Mammary epithelial cell (primary cell): ENCODE measurements at places on chromosomes 6 and 20.

DNA sequence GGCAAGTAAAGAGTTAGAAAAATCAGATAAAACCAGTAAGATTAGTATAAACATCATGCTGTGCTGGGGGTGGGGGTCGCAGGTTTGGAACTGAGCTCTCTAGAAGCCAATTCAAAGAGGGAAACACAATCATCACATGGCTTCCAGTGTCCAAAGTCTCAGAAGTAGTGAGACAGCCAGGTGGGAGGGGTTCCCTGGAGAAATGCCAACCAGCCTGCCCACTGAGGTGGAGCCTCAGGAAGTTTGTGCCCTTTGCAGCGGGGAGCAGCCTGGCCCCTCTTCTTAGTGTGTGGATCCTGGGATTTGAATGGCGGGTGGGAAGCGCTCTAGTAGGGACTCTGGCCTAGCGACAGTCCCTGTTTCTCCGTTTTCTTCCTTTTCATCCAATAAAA is 21.4 kb downstream of the C6orf15 start:
- no peak for DNase-seq

GRCh38 chr6:150156460-150156859 is 13.6 kb downstream of the PPP1R14C start:
- DNase-seq = peak; percentile 84

DNA sequence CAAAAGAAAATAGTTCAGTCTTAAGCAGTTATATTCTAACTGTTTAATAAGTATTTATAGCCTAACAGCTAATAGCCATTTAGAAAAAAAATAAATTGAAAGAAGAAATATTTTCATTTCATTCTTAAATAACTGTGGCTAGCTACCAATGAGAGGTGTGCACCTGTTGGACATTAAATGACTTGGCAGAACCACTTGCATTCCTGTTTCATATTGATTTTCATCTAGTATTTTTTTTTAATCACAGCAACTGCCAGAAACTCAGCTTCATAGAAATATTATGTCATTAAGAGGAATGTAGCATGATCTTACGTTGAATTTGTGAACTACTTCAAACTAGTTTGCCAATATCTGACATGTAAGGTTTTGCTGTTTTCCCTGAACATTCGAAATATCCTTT is 10.1 kb downstream of the NAA20 start:
- DNase-seq = no peak

GRCh38 chr6:167819576-167819975 is 7.1 kb upstream of the AFDN start:
- DNase-seq = no peak

- DNase-seq = no peak
These were observed 83.0 kb downstream of the SLC22A3 start for GRCh38 chr6:160431226-160431625.

GRCh38 chr6:100179576-100179975 is 185.6 kb upstream of the MCHR2 start:
- DNase-seq = no peak

DNA sequence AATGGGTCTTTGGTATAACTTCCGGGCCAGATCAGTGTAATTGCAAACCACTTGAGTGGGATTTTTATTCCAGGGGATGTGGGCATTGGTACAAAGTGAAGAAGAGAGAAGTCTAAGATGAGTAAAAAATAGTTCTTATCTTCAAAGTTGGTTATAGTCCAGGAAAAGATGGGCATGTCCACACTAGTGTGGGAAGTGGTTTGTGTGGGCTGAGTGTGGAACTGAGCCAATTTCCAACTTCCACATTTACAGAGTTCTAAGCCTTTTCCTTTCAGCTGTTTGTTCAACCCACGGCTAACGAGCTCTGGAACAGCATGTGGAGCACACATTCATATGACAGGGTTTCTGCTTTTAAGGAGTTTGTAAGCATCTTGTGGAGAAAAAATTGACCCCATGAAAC is 72.3 kb upstream of the IFNGR1 start:
- peak; percentile 78 for DNase-seq

DNA sequence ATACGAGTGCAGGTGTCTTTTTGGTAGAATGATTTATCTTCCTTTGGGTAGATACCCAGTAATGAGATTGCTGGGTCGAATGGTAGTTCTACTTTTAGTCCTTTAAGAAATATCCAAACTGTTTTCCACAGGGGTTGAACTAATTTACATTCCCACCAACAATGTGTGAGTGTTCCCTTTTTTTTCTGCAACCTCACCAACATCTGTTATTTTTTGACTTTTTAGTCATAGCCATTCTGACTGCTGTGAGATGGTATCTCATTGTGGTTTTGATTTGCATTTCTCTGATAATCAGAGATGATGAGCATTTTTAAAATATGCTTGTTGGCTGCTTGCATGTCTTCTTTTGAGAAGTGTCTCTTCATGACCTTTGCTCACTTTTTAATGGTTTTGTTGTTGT is 1.9 kb upstream of the ZNF831 start:
- no peak for DNase-seq

DNA sequence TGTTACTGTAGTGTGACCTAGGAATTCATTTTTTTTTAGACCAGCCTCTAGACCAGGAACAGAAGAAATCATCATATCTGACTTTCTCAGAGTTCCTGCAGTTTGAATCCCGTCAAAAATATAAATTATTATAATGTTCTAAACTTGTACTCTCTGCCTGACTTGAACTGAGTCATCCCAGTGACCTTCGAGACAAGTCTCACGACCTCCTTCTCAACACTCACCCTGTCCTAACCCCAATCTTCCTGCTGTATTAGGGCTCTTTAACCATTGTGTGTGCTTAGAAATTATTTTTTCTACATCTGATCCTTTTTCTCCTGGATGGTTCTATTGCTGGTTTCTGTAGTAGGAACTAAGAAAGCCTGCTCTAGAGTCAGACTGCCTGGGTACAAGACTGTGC is 21.5 kb downstream of the ADGRF5 start:
- no peak for DNase-seq

DNA sequence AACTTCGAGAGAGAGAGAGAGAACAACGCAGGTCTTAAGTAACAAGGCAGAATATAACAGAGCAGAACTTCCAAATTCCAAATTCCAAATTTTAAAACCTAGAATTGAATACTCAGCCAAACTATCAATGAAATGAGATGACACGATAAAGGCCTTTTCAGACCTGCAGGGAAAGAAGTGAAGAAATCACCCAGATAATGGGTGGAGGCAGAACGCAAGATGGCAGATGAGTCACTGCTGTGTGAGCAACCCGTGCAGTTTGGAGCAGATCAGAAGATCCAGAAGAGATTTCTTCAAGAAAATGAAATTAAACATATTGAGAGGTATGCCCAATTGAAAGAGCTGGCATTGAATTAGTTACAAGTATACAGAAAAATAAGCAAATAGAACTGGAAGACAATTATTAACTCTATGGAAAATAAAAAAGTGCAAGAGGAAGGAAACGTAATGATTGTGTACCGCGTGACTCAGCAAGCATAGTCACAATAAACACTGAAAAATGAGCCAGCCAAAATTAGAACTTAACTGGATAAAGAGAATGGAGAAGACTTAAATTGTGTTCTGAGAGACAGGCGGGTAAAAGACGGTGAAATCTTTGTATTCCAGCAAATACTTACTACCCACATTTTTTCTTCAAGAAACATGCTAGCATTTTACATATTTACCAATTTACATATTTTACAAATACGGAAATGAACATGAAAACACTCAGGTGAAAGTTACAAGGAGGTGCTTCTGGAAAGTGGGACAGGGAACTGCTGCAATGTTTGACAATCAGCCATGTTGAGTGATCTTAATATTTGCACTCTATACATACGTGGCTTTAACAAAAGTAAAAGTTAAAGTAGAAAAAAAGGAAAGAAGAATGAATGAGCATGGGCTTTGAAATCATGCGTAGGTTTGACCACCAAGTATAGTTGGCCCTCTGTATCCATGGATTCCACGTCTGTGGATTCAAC is 87.9 kb upstream of the CDYL start:
- peak; percentile 82 for DNase-seq

GRCh38 chr20:19382386-19383340 is 170.2 kb downstream of the SLC24A3 start:
- no peak for DNase-seq

DNA sequence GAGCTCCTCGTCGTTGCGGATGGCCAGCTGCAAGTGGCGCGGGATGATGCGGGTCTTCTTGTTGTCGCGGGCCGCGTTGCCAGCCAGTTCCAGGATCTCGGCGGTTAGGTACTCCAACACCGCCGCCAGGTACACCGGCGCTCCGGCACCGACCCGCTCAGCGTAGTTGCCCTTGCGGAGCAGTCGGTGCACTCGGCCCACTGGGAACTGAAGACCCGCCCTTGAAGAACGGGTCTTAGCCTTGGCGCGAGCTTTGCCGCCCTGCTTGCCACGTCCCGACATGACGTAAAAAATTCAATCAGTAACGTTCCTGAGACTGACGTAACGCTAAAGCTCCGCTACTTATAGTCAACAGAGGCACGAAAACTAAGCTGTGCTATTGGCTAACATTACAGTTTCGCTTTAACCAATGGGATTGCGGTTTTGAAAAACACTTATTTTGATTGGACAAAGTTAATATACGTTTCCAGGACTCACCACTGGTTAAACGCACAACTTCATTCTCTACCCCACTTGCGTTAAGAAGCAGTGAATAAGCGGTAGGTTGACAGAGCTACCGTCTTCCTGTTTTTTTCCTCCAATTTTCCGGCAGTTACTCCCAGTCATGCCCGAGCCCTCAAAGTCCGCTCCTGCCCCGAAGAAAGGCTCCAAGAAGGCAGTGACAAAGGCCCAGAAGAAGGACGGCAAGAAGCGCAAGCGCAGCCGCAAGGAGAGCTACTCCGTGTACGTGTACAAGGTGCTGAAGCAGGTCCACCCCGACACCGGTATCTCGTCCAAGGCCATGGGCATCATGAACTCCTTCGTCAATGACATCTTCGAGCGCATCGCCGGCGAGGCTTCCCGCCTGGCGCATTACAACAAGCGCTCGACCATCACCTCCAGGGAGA is 73.9 kb downstream of the OR2B2 start:
- peak; percentile 97 for DNase-seq

GRCh38 chr6:116215414-116215813 is 38.5 kb downstream of the TSPYL4 start:
- no peak for DNase-seq

DNA sequence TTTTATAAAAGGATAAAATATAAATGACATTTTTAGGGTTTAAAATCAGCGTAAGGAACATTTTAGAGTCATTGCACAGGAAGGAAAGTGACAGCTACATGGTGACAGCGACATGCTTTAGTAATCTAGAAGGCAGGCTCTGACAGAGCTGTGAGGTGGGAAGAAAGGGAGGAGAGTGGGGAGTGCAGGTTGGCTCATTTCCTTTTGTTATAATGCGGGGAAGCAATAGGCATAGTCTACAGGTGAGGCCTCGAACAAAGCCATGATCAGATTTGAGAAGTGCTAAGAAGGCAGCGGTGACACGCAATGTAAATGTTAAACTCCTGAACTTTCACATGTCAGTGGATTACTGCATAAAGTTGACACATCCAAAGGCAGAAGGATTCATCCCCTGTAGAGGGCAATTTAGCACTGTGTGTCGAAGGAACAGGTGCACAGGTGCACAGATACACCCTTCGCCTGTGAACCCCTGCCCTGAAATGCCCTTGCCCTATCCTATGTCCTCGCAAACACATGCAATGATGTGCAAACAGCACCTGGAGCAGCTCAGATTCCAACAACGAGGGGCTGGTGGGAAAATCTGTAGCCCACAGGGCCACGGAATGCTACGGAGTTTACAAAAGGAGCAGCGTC is 32.4 kb upstream of the SMOC2 start:
- DNase-seq = no peak

DNA sequence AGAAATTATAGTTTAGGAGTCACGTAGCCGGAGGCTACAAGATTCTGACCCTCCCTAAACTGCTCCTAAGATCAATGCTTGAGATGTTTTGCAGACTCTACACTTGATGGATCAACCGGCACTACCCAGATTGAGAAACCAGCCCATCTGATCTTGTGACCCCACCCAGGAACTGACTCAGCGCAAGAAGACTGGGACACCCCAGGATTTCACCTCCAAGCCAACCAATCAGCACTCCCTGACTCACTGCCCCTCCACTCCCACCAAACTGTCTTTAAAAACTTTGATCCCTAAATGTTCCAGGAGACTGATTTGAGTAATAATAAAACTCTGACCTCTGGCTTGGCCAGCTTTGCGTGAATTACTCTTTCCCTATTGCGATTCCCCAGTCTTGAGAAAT is 99.8 kb downstream of the OPRM1 start:
- DNase-seq = peak; percentile 42

DNA sequence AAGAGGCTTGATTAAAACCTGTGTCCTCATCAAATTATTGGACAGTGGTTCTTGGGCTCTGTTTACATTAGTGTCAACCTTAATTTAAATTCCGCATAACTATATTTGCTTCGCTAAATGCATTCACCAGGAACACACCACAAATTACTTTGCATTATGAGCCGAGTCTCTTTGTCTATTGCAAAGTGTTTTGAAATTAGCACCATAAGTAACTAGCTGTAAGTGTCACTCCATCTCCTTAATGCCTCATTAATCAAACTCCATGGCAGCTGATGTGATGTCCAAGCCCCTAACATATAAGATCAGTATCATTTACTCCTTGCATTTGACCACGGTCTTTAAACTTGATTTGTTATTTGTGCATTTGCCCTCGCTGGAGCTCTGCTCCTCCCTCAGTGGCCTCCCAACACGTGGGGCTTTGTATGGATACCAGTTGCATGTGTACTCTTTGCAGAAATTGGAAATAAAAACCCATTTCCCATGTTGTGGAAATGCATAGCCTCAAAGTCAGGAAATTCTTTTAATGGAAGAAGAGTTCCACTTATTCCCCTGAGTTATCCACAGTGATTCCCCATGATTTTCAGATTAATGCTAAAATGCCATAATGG is 24.6 kb downstream of the FOXA2 start:
- DNase-seq = no peak

DNA sequence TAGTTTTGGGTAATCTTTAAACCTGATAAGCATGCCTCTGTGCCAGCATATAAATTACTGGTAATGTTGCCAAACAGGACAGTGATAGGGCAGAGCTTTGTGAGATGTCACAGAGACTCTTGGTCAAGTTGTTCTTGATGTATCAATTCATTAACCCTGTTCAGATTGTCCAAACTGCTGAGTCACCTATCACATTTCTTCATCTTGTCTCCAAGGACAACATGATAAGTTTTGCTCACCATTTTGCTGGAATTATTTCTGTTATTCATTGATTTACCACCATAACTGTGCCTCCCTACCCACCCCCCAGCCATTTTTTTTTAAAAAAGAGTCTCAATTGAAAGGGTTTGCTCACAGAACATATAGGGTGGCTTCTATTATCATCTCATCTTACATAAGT is 19.5 kb upstream of the GMNN start:
- DNase-seq = no peak

DNA sequence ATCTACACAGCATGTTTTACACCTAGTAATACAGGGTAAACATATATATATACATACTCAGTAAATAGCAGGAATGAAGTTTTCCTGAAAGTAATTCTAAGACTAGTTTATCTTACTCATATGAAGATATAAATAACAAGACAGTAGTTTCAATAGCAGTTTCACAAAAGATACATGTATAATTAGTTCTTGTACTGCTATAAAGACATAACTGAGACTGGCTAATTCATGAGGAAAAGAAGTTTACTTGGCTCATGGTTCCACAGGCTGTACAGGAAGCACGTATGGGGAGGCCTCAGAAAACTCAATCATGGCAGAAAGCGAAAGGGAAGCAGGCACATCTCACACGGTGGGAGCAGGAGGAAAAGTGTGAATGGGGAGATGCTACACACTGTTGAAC is 16.9 kb downstream of the RARS2 start:
- DNase-seq = no peak
